T-helper 2 cell (primary cell): ENCODE measurements at places on chromosomes 7 and 10.

- DNase-seq = no peak
Measured at GRCh38 chr7:18177129-18177814, 149.6 kb upstream of the PRPS1L1 start.

DNA sequence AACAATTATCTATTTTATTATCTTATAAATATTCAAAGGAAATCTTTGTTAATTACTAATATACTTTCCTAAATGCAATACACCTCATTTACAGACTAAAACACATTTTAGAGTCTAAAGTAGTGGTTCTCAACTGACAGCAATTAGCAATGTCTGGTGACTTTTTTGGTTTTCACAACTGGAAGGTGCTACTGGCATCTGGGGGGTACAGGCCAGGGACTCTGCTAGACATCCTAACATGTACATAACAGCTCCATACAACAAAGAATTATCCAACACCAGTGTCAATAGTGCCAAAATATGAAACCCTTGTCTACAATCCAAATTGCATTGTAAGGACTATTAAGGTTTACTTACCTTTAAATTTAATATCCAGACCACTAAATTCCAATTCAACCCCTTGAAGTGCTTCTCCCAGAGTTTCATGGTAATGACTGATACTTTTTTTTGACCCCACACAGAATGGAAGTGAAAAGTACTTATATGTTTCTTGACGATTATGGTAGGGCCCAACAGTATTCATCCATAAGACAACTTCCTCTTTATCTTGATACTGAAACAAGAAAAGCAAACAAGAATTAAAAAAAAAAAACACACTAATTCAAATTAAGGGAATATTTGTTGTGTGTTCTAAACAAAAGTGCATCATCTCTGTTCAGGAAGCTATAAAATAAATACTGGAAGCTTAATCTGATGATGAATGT lies 10.4 kb downstream of the TM9SF3 start:
- no peak for DNase-seq

DNA sequence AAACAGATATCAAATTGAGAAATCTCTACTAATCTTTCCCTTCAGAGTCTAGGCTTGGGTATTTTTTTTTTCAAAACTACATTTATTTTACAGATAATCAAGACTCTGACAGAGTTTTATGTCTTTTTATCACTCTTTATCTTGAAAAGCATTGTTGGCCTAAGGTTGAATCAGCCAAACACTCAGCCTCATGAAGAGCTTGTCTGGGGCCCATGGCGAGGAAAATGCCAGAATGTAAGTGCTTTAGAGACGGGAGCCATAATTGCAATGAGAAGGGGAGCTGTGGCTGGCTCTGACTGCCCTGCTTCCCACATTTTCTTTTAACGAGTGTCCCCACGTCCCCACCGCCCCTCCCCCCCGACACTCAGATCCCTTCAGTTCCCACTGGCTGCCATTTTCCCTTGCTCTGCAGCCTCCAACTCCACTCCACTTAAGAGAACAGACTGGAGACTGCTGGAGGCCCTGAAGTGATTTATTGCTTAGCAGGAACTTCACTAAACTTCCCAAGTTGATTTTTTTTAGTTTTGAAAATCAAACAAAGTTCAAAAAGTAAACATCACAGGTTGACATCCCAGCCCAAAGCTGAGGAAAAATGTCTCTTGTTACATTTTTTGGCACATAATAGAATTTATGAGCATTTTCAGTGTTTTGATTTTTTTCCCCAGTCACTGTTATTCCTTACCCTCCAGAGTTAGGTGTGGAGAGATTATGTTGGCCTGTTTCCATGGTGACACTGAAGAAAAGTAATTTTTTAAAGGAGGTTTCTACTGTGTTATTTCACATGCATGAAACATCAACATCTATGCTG lies 637.5 kb upstream of the GALNT17 start:
- DNase-seq = no peak

DNA sequence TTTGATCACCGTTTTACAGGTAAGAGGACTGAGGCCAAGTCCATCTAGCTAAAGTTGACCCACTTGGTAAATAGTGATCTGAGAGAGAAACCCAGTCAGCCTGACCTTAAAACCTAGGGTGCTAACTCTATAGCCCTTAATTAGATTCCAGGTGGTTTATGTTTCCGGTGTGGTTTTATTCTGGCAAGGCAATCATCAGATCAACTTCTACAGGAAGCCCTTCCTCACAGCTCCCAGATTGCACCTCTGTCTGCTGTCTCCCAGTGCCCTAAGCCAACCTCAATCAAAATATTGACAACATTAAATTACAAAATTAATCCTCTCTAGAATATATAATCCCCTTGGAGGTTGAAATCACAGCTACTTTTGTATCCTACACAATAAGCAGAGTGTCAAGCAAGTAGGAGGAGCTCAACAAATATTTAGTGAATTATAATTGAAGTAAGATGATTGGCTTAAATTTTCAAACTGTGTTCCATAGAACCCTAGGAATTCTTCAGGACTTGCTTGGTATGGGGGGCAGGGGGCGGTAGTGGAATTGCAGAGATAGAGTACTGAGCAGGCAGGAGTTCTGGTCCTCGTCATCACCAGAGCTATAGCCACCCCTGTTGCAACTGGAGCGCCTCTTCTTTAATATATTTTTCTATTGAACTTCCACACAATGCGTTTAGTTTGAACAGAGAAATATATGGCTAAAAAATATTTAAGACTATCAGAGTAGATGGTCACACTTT lies 692.8 kb upstream of the LRRN3 start:
- no peak for DNase-seq

DNA sequence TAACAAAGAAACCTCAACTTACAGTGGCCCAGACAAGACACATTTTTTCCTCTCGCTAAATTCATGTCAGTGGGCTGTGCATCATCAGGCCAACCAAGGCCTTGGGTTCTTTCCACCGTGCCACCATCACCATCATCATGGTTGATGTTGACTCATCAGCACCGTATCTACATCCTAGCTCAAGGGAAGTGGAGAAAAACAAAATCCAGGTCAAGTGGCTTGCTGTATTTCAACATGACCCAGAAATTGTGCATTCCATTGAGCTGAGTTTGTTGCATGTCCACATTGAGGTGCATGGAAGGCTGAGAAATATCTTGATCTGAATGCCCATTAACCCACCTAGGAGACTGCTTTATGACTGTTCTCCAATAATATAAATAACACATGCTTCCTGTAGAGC lies 312.4 kb upstream of the CDC14C start:
- no peak for DNase-seq

DNA sequence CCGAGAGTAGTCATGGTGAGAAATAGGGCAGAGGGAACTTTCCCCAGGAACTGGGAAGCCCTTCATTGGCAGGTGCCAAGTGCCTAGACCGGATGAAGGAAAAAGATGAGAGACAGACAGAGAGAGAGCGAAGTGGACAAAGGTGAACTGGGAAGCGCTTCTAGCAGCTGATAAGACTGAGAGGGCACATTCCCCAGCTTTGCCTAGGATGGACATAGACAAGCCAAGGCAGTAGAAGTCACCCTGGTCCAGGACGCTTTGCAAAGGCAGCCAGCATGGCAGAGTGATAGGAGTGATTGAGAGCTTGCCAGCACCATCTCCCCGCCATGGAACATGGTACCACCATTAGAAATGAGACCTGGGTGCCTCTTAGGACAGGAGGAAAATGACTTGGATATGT lies 372.8 kb upstream of the MGMT start:
- DNase-seq = no peak

GRCh38 chr7:4067874-4068273 lies 614.2 kb upstream of the FOXK1 start:
- DNase-seq = no peak

- no peak for DNase-seq
Measured at GRCh38 chr10:59937720-59938119, 31.4 kb upstream of the CCDC6 start.

DNA sequence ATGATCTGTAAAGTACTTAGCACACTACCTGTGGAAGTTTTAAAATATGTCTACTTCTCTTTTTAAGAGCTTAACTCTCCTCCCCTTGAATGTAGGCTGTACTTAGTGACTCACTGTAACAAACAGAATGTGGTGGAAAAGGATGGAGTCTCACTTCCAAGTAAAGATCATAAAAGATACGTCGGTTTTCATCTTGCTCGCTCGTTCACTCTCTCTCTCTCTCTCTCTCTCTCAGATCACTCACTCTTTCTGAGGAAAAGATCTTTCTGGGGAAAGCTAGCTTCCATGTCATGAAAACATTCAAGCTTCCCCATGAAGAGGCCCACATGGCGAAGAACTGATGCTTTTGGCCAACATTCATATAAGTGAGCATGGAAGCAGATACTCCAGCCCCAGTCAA lies 5.5 kb downstream of the CHUK start:
- no peak for DNase-seq

DNA sequence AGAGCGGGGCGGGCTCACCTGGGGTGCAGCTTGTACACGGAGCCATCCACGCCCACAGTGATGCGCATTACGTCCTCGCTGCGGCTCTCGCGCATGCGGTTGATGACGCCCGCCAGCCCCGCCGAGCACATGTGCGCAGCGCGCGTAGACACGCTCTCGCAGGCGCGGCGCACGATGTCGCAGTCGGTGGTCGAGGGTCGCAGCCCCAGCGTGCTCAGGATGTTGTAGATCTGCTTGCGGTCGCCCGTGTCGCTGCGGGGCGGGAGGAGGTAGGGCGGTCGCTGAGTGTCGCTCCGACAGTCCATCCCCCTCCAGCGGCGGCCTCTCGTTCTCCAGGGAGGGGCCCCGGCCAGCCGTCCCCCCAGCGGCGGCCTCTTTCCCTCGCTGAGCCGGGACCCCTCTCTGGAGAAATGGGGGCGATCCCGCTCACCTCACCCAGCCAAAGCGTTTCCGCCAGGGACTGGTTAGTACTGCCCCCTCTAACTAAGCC lies 4.4 kb upstream of the MYL7 start:
- DNase-seq = peak; percentile 56

DNA sequence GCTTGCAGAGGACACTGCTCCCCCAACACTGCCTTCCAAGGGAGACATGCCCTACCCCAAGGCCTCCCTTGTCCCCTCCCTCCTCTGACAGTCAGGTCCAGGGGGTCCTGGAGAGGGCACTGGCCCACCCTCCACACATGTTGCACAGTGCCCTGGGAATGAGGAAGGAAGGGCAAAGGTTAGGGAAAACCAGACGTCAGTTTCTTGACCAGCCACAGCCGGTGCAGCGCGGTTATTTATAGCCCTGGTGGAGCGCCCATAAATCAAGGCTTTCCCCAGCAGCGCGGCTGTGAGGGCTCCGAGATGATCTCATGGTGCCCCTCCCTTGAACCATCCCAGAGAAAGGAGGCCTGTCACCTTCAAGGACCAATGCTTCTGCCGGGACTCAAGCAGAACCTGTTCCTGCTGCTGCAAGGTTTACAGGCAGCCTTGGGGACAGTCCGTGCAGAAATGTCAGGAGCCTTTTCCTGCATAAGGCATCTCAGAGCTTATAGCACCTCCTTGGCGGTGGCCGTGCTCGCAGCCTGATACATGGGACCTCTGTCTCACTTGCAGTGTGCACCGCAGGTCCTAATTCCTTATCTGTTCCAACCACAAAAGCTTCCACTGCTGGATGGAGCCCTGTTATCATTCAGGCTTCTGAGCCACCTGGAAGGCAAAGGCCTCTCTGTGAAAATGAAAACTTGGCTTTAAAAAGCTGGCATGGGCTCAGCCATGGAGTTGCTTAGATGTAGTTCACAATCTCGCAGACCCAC lies 127.3 kb downstream of the LHPP start:
- DNase-seq = no peak

DNA sequence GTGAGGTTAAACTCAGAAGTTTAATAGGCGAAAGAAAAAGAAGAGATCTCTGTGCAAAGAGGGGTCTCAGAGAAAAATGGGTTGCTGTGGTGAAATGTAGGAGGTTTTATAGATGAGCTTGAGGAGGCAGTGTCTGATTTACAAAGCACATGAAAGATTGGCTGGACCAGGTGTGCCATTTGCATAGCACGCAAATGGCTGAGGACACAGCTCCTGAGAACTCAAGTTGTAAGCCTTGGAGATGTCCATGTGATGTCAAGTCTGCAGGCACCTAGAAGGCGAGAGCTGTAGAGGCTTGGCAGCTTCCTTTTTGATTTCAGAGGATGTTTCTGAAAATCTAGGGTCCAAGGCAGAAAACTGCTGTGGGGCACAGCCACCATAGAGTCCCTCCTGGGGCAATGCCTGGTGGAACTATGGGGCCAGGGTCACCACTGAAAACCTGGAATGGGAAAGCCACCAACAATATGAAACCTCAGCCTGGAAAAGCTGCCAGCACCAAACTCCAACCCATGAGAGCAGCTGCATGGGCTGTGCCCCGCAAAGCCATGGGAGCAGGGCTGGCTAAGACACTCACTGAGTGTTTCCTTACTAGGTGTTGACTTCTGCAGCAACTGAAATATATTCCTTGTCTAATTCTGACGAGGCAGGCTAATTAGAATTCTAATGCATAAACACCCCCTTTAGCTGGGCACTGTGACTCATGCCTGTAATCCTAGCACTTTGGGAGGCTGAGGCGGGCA lies 96.9 kb upstream of the TNS3 start:
- no peak for DNase-seq

DNA sequence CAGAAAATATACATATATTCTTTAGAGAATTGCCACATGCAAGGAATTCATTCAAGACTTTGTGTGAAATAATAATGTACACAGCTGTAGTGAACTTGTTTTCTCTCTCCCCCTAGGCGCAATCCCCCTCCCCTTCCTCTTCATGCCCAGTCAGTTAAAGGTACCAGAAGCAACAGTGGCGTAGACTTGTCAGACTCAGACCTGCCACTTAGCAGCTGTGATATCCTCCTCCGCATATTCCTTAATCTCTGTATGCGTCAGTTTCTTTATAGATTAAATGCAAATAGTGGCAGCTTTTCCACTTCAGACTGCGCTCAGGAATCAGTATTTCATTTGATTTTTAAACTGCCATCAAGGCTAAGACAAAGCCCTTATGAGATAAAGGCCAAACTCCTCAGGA lies 364.0 kb downstream of the GFRA1 start:
- no peak for DNase-seq

GRCh38 chr7:134045716-134046115 lies 81.4 kb upstream of the LRGUK start:
- DNase-seq = no peak

DNA sequence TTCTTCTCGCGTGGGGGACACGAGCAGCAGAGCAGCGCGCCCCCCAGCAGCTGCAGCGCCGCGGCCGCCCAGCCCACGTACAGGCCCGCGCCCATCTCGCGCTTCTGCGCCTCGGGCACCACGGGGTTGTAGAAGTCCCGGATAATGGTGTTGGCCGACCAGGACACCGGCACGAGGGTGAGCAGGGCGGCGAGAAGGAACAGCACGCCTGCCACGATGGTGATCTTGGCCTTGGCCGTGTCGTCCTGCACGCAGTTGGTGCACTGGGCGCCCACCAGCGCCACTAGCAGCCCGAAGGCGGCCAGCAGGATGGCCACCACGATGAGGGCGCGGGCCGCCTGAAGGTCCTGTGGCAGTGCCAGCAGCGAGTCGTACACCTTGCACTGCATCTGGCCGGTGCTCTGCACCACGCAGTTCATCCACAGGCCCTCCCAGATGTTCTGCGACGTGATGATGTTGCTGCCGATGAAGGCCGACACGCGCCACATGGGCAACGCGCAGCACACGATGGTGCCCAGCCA lies 529 bp downstream of the CLDN3 start:
- DNase-seq = no peak

GRCh38 chr7:133836666-133837065 lies 290.5 kb upstream of the LRGUK start:
- DNase-seq = no peak
